CD14-positive monocyte (primary cell): ENCODE measurements at places on chromosomes 5 and 9. TPM values are rescaled to one million over a fixed set of nuclear protein-coding genes. Genes with fewer than 3 reads are reported as not detected.
A peak's percentile ranks its signal among the peaks of the same experiment; 100 is the strongest.

DMRT2 gene
- polyA plus RNA-seq, result not detected

KIF24 gene
- 0.13 and 0.14 TPM in 2 replicates for polyA plus RNA-seq

SLC46A2 gene
- polyA plus RNA-seq, result 43.5 and 57.9 TPM in 2 replicates

XRCC4 gene
- polyA plus RNA-seq, result 16.3 TPM

SARDH gene
- polyA plus RNA-seq, result not detected in 2 replicates

ZCCHC9 gene
- polyA plus RNA-seq, result 14.6 TPM

LRRC19 gene
- polyA plus RNA-seq, result not detected

OBP2B gene
- polyA plus RNA-seq, result not detected in 2 replicates

- no peak overlapping the region for H3K4me3 ChIP-seq
- no peak overlapping the region for H3K27ac ChIP-seq
- no peaks in the 10 kb centered on the region for H3K36me3 ChIP-seq
- H3K27me3 ChIP-seq, result no peaks in the 10 kb centered on the region
These were observed 99.2 kb upstream of the SPATA31C2 start for GRCh38 chr9:88237479-88237961.

DNA sequence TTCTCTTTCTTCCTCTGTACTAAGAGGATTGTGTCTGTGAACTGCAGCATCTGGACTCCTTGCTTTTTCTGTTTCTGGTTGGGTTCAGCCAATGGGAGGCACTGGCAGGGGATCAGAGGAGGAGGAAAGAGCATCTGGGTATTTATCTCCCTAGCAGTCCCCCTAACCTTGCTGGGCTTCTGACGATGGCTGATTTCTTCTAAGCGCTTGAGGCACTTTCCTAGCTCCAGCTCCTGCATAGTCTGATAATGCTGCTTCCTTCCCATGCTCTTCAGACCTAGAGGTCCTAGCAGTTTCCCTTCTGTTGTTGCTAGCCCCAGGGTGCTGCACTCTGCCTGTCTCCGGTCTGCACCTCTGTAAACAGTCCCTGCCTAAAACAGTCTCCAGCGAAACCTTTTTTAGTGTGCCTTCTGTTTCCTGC is 225.1 kb downstream of the PDZD2 start:
- peaks cover 3% of the 10 kb centered on the region for H3K27me3 ChIP-seq
- no peaks in the 10 kb centered on the region for H3K36me3 ChIP-seq
- no peaks in the 10 kb centered on the region for H3K4me1 ChIP-seq
- H3K4me3 ChIP-seq, result no peak overlapping the region
- no peak for DNase-seq

DNA sequence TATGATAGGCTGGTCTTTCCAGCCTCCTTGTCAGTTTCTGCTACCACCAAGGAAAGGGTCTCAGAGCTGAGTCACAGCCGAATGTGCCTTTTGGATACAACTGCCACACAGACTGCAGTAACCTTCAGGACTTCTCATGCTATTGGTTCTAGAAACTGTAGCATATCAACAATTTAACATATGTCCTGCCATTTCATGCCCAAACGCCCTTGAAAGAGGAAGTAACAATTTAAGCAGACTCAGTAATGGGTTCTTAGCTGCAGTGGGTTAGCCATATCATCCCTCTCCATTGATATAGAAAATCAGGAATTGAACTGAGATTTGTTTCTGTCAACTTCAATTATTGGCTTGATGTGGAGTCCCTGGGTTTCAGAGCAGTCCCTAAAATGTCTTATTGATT is 4.1 kb upstream of the CLK4 start:
- H3K4me3 ChIP-seq, result no peak overlapping the region
- no peaks in the 10 kb centered on the region for H3K36me3 ChIP-seq
- H3K27ac ChIP-seq, result no peak overlapping the region
- peaks cover 5% of the 10 kb centered on the region for H3K4me1 ChIP-seq
- no peak for DNase-seq

- no peaks in the 10 kb centered on the region for H3K27me3 ChIP-seq
- H3K4me1 ChIP-seq, result peaks cover 3% of the 10 kb centered on the region
- no peak overlapping the region for H3K4me3 ChIP-seq
- no peak overlapping the region for H3K27ac ChIP-seq
- DNase-seq, result no peak
These were observed 330.6 kb downstream of the CHSY3 start for GRCh38 chr5:130234816-130235215.

- DNase-seq, result no peak
- H3K4me1 ChIP-seq, result peaks cover 11% of the 10 kb centered on the region
- no peaks in the 10 kb centered on the region for H3K27me3 ChIP-seq
- H3K36me3 ChIP-seq, result peaks cover 22% of the 10 kb centered on the region
These were observed 74.1 kb downstream of the AOPEP start for GRCh38 chr9:94800424-94801117.

GRCh38 chr9:14146201-14146874 is 167.6 kb downstream of the NFIB start:
- no peaks in the 10 kb centered on the region for H3K4me1 ChIP-seq
- H3K27me3 ChIP-seq, result no peaks in the 10 kb centered on the region
- no peaks in the 10 kb centered on the region for H3K36me3 ChIP-seq
- H3K27ac ChIP-seq, result no peak overlapping the region

- no peak overlapping the region for H3K4me3 ChIP-seq
- no peaks in the 10 kb centered on the region for H3K36me3 ChIP-seq
- no peak overlapping the region for H3K27ac ChIP-seq
- peaks cover 30% of the 10 kb centered on the region for H3K4me1 ChIP-seq
- no peak for DNase-seq
These were observed 188.4 kb downstream of the C9orf50 start for GRCh38 chr9:129432297-129433154.

DNA sequence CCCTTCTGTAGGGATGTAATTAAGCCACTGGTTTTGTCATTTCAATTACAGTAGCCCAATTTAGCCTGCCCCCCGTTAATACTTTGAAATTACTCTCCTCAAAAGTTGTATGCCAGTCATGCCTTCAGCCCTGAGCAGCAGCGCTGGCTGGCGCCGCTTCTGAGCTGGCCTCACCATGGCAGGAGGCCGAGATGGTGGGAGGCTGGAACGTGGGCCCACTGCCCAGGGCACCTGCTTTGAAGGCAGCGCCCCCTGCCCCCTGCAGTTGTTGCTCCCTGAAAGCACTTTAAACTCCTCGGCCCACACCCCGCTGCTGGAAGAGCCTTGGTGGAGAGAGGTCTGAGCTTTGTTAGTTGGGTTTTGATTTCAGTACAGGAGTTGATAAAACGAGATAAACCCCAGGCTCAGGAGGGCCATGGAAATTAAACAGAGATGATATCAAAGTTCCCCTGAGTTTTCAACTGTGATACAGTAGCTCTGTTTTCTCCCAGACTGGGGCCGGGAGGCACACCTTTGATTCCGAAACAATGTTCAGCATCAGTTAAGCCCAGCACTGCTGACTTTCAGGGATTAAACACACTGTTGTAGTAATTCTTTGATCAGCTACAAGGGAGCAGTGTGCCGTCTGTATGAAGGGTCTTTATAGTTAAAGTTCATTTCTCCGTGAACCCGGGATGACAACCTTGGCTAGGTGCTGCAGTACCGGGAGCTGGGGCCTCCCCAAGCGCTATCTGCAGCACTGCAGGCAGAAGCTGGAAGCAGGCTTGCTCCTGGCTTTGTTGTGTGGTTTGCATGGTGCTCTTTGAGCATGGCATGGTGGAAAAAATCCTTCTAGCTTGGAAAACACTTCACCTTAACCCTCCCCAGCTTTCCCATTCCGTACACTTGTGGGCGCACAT is 9.5 kb downstream of the MVB12B start:
- peaks cover 7% of the 10 kb centered on the region for H3K36me3 ChIP-seq
- H3K4me1 ChIP-seq, result peaks cover 34% of the 10 kb centered on the region
- no peaks in the 10 kb centered on the region for H3K27me3 ChIP-seq
- no peak for DNase-seq
- H3K27ac ChIP-seq, result peak overlapping the region; percentile 80
- peak overlapping the region; percentile 34 for H3K4me3 ChIP-seq

GRCh38 chr5:93636837-93637236 is 53.8 kb downstream of the NR2F1 start:
- no peaks in the 10 kb centered on the region for H3K36me3 ChIP-seq
- H3K27ac ChIP-seq, result no peak overlapping the region
- no peak overlapping the region for H3K4me3 ChIP-seq
- H3K4me1 ChIP-seq, result no peaks in the 10 kb centered on the region
- no peaks in the 10 kb centered on the region for H3K27me3 ChIP-seq
- DNase-seq, result no peak

DNA sequence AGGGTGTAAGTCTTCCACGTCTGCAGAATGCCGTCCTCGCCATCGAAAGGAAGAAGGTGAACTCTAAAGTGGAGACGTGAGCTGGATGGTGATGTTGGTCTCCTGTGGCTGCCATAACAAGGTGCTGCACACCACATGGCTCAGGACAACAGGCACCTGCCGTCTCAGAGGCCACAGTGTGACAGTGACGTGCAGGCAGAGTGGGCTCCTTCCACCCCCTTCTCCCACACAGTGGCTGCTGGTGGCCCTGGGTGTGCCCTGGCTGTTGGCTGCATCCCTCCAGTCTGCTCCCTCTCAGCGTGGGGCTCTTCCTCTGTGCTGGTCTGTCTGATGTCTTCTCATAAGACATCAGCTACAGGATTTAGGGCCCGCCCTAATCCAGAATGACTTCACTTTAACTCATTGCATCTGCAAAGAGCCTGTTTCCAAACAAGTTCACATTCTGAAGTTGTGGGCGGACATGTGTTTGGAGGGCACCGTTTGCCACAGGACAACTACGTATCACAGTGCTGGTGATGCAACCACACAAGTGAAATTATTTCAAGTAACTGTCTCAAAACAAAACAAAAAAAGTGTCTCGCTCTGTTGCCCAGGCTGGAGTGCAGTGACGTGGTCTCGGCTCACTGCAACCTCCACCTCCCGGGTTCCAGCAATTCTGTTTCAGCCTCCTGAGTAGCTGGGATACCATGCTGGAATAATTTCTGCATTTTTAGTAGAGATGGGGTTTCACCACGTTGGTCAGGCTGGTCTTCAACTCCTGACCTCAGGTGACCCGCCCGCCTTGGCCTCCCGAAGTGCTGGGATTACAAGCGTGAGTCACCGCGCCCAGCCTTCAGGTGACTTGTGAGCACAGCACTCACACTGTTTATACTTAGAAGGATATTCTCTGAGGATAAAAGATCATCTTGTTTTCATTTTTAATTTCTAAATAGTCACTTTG is 31.2 kb upstream of the CLPTM1L start:
- no peak for DNase-seq
- H3K4me1 ChIP-seq, result no peaks in the 10 kb centered on the region
- no peaks in the 10 kb centered on the region for H3K36me3 ChIP-seq

DNA sequence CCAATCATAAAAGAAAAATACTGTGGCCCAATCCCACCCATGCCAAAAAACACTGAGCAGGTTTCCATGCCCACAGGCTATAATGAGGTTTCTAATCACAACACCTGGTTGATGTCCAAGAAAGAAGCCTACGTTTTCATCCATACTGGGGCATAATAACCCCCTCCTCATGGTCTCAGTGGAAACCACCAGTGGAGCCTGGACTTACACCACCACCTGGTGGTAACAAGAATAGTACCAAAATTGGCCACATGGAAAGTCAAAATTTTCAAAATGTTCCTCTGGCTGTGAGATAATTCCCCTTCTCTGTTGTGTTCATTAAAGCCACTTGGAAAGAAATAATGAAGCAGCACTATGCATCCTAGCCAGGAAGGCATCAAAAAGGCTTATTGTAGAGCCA is 687.3 kb upstream of the ST8SIA4 start:
- no peak for DNase-seq
- H3K27me3 ChIP-seq, result no peaks in the 10 kb centered on the region
- no peaks in the 10 kb centered on the region for H3K4me1 ChIP-seq
- no peak overlapping the region for H3K4me3 ChIP-seq

DNA sequence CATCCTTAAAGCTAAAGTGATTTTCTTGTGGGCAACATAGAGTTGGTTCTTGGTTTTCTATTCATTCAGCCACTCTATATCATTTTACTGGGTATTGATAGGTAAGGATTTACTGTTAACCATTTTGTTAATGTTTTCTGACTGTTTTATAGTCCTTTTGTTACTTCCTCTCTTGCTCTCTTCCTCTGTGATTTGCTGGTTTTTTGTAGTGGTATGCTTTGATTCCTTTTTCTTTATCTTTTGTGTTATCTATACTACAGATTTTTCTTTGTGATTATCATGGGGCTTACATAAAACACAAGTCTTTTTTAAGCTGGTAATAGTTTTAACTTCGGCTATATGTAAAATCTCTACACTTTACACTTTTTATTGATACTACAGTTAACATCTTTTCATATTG is 43.3 kb downstream of the CREBRF start:
- no peaks in the 10 kb centered on the region for H3K4me1 ChIP-seq
- no peak for DNase-seq
- H3K27ac ChIP-seq, result no peak overlapping the region
- H3K27me3 ChIP-seq, result no peaks in the 10 kb centered on the region

- DNase-seq, result no peak
- H3K4me3 ChIP-seq, result no peak overlapping the region
These were observed 11.7 kb upstream of the SNCAIP start for GRCh38 chr5:122300374-122300773.

- H3K27me3 ChIP-seq, result no peaks in the 10 kb centered on the region
- peaks cover 11% of the 10 kb centered on the region for H3K4me1 ChIP-seq
- DNase-seq, result no peak
- no peak overlapping the region for H3K27ac ChIP-seq
- no peaks in the 10 kb centered on the region for H3K36me3 ChIP-seq
- H3K4me3 ChIP-seq, result no peak overlapping the region
These were observed 117.1 kb downstream of the CMYA5 start for GRCh38 chr5:79806741-79807140.

DNA sequence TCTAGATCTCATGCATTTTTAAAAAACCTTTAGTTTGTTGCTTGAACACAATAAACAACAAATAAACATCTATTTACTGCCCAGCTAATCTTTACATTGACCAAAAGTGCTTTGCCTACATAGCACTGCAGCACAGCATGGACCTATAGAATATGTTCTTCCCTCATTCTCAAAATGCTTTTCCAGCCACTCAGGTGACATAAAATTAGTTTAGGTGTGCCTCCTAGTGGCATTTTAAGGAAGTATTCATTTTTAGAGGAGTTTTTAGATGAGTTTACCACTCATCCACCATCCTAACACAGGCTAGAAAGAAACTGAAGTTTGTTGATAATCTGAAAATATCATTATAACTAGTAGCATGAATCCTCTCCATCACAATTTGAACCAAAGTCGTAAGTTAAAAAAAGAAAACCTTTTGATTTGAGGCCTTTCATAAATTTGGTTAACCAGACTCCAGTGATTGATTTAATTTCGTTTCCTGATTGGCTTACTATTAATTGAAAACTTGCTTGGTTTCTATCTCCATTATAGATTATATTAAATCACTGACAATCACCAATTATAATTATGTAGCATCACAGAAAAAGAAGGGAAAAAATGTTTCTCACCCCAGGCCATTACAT is 12.6 kb downstream of the PLGRKT start:
- H3K4me3 ChIP-seq, result no peak overlapping the region
- H3K4me1 ChIP-seq, result no peaks in the 10 kb centered on the region
- H3K27me3 ChIP-seq, result no peaks in the 10 kb centered on the region
- H3K36me3 ChIP-seq, result no peaks in the 10 kb centered on the region
- peak; percentile 7 for DNase-seq
- no peak overlapping the region for H3K27ac ChIP-seq

GRCh38 chr9:119368179-119368578 is 1.1 kb downstream of the BRINP1 start:
- DNase-seq, result no peak
- H3K27ac ChIP-seq, result no peak overlapping the region
- peaks cover 37% of the 10 kb centered on the region for H3K27me3 ChIP-seq
- H3K4me1 ChIP-seq, result no peaks in the 10 kb centered on the region
- H3K36me3 ChIP-seq, result no peaks in the 10 kb centered on the region

- H3K36me3 ChIP-seq, result peaks cover 10% of the 10 kb centered on the region
- no peaks in the 10 kb centered on the region for H3K27me3 ChIP-seq
- no peak overlapping the region for H3K27ac ChIP-seq
- peak; percentile 29 for DNase-seq
These were observed 177.2 kb downstream of the MAPKAP1 start for GRCh38 chr9:125529589-125530515.
